ENCODE measurements at places on chromosomes 4 and X.

DNA sequence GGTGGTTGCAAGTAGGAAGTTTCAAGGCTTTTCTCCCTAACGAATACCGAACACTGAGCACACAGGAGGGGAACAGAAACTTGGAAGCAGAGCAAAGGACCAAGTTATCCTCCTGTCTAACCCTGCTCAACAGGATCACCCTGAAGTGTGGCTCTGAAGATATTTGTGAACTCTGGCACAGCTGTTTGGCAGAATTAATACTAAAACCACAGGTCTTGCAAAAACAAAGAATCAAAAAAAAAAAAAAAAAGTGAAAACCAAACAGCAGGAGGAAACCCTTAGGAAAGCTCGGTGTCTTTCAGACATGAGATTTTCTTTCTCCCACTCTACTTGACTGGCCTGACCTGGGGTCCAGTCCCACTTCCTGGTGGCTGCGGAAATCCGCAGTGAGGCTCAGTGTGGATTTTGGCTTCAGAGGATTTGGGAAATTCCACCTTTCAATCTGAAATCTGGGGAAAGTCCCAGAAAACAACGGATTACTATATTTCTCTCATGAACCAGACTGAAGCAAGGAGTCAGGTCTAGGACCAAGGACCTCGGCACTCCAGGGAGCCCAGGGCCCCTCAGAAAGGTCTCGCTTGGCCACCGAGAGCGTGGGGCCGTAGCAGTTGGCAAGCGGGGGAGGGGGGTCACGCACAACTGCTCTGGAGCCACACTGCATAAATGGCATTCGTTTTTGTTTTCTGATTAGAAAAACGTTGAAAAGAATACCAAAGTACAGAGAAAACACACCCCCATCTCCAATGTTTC is 867 bp downstream of the TIFA start:
- no peak for DNase-seq

DNA sequence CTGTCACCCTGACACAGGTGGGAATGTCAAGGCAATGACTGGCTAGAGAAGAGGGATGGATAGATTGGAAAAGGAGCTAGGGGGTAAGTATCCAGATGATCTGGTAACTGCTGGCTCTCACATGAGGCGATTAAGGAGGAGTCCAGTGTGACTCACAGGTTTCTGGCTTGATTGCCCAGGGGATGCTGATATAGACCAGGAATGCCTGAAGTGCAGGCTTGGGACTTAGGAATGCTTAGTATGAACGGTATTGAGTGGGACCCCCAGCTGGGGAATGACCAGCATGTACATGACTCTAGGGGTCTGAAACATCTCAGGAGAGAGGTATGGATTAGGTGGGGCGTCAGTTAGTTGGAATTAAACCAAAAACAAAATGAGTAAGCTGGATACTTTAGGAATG is 65.8 kb upstream of the PRPS1 start:
- no peak for DNase-seq

GRCh38 chr4:73621357-73621756 is 1.1 kb upstream of the RASSF6 start:
- no peak for DNase-seq

GRCh38 chr4:2923668-2924173 is 39.5 kb downstream of the NOP14 start:
- DNase-seq, result no peak

- DNase-seq, result no peak
Measured at GRCh38 chr4:158870282-158870625, 101.4 kb downstream of the FNIP2 start.

DNA sequence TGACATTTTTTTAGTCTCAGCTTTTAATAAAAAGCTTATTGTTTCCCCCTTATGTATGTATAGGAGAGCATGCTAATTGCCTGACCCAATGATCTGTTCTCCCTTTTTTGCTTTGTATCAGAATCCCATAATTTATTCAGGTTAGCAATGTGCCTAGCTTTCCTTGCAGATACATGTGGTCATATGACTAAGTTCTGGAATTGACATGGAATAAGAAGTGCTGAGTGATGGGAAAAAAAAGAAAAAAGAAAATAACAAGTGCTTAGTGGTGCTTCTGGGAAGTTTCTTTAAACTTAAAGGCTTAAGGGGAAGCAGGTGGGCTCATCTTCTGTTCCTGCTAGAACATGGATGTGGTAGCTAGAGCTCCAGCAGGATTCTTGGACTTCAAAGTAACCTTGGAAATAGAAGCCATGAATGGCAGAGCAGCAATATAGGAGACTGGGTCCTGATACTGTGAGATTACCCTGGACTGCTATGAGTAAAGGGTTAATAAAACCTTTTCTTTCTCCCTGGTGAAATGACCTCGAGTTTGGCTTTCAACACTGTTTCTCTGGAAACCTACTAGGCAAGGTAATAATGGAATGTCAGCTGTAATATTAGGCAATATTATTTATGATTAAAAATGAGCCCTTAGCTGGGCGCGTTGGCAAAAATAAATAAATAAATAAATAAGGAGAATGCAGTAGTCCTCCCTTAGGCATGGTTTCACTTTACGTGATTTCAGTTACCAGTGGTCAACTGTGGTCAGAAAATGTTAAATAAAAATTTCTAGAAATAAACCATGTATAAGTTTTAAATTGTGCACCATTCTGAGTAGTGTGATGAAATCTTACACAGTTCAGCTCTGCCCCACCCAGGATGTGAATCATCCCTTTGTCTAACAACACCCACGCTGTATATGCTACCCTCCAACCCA is 16.7 kb upstream of the RBM41 start:
- DNase-seq, result no peak

DNA sequence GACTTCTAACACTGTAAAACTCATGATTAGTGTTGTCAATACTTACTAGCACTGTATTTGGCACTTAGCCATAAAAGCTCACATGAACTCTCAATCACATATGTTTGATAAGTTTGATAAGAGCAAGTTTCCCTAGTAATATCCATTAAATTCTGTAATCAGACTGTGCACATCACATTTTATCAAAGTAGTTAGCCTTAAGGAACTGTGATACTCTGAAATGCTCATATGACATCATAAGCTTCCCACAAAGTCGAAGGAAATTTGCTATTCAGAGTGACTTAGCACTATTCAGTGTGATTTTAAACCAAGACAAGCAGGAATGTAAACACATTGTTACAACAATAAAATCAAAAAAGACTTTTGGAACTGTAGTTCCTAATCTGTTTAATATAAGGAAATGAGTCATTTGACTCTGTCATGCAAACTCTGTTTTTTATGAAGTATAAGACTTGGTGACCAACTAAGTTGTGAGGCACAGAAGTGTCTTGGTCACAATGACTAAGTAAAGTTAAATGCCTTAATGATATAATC is 6.7 kb downstream of the SLC7A11 start:
- DNase-seq, result no peak

- no peak for DNase-seq
Measured at GRCh38 chr4:30746735-30747134, 26.6 kb downstream of the PCDH7 start.

DNA sequence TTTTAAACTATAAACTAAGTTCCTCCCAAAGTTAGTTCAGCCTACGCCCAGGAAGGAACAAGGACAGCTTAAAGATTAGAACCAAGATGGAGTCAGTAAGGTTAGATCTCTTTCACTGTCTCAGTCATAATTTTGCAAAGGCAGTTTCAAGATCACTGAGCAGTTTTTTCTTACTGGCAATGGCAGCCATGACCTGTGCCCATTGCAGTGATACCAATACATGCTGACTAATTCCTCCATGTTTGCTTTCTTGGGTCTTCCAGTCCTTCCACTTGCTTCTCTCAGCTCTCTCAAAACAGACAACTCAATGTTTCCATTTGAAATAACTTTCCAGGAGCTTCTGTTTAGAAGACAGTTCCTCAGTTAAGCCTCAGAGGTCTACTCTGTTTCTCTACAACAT is 79.5 kb downstream of the PCDH18 start:
- DNase-seq, result no peak

DNA sequence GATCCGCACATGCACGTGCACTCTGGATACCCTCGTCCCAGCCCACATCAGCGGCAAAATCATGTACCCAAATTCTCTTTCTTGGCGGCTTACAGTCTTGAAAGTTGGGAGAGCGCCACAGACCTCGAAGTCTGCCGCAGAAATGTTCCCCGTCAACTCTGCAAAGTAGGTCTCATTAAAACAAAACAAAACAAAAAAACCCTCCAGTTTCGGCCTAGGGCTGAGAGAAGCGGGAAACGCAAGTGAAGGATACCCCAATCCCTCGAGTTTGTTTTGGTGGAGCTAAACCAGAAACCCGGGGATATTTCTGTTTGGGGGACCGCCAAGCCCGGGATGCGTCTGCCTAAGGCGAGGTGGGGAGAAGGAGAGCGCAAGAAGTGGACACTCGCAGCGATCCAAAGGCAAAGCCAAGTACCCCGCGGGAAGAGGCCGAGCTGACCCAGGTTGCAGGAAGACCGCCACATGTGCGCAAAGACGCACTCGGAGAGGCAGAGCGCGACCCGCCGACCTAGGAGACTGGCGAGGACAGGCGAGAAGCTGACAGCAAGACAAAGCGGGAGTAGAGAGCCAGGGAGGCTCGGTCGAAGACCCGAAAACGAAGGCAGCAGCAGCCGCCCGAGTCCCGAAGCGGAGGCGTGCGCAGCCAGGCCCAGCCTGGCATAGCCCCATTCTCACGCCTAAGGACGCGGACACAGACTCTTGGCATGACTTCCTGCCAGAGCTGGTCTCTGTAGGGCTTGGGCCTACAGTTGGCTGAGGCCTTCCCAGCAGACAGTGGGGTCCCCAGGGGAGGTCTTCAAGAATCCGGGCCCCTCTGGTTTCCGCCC is 49.6 kb upstream of the BCOR start:
- no peak for DNase-seq

GRCh38 chr4:109559625-109559982 is 442 bp upstream of the MCUB start:
- peak; percentile 34 for DNase-seq

DNA sequence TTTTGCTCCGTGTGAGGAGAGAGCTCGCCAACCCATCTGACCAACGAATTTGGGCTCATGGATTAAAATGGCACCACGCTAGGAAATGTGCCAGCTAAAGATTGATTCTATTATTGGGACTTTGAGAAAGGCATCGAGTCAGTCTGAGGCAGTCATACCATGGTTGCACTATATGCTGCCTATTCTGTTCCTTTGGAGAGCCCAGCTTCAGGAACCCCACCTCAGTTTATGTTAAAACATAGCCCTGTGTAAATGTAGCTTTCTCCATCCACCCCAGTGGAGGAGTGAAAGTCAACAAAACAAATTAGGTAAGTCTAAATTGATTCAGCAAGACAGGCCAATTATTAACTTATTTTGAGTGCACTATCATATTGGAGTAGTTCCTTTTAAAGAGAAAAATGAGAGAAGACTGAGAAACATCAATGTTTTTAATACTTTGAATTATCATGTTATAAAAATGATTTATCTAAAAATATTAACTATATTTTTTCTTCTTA is 24.5 kb upstream of the ADH7 start:
- no peak for DNase-seq

DNA sequence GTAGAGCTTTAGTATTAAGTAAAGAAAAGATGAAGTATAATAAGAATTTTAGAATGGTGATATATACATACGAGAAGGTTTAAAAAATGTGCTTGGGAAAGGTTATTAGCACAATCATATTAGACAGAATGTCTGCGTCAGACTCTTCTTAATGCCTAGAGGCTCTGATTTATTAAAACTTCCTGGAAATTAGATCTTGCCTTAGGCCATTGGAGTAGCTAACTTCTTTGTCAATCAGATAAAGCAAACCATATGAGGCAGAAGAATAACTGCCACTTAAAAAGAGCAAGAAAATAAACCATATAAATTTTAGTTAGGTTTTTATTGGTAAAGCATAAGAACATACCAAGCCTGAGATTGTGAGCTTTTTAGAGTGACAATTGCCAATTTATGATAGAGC is 309.1 kb downstream of the TLL1 start:
- DNase-seq, result no peak

DNA sequence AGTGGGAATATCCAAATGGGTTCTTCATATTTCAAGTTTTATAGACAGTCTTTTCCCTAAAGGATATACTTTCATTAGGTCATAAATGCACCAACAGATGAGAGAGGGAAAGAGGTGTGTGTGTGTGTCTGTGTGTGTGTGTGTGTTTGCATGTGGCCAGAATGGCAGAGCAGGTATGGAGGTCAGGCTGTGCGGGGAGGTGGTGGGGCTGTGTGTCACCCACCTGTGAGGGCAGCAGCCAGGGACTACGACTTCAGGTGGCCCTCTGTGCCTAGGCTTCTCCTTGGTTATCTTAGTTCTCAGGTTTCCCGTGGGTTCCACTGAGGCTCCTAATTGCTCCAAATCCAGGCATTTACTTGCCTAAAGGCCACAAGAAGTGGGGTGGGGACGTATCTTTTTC is 14.6 kb downstream of the HAND2 start:
- no peak for DNase-seq

GRCh38 chr4:89661173-89661899 is 175.6 kb downstream of the SNCA start:
- no peak for DNase-seq

DNA sequence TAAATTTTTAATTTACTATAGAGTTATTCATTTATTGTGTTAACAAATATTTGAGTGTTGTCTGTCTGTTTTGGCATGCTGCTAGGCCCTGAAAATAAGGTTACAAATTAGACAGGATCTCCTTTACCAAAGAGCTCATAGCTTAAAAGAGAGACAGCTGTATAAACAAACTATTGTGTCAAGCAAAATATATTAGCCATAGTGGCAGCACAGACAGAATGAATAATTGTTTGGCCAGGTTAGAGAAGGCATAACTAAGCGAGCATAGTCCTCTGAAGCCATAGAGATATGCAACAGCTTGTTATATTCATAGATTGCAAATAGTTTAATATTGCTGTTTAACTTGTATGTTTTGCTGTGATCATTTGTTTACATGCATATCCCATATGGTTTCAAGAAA is 66.7 kb upstream of the NDUFC1 start:
- no peak for DNase-seq

GRCh38 chr4:2938906-2939305 is 24.3 kb downstream of the NOP14 start:
- DNase-seq, result no peak

DNA sequence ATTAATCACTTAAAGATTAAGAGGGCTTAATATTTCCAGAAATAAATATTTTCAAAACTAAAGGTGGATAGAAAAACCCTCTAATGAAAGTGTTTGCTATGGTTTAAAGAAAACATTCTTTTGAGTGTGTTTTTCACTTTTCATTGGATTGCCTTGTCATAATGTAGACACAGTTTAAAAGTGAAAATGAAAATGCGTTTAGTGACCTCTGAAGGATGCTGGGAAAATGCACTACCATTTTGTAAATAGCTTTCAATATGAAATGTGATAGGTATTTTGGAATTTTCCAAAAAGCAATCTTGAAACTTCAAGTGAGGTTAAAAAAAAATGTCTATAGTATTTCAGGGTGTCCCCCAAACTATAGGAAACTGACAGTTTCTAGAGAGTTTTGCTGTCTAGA is 642.2 kb downstream of the C4orf33 start:
- DNase-seq, result no peak

Data from activated CD4-positive, alpha-beta T cell treated with anti-CD3 and anti-CD28 coated beads for 1 hour (primary cell).